ENCODE measurements at places on chromosomes 16 and 17.

DNA sequence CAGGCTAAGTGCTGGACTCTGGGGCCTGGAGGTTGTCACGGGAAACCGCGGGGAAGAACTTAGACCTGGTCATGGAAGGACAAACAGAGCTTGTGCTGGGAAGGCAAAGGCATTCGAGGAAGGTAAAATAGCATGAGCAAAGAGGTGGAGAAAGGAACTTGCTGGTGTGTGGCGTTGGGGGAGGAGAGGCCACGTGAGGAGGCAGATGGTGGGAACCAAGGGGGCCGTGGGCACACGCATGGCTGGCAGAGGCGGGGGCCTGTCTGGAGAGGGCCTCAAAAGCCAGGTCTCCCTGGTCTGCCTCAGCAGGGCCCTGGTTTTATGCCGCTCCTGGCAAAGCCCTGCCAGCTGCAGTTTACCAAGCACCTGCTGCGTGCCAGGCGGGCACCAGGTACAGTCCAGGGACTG, 15.3 kb downstream of the CORO7 start:
- DNase-seq = no peak

- DNase-seq = no peak
Measured at GRCh38 chr17:61584866-61585265, 6.2 kb downstream of the NACA2 start.

DNA sequence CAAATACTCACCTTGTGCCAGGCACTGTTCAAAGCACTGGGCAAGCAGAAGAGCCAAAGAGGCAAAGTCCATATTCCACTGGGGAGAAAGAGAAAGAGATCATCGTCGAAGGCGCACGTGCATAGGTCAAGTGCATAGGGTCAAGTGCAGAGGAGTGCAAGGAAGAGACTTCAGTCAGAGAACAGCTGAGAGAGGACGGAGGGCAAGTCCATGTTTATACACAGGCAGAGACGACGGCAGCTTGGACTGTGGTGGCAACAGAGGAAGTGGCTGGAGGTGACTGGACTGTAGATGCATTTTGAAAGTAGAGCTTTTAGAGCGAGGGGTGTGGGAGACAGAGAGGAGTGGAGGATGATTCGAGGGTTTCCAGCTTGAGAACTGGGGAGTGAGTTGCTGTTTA, 74.7 kb upstream of the SDK2 start:
- no peak for DNase-seq

DNA sequence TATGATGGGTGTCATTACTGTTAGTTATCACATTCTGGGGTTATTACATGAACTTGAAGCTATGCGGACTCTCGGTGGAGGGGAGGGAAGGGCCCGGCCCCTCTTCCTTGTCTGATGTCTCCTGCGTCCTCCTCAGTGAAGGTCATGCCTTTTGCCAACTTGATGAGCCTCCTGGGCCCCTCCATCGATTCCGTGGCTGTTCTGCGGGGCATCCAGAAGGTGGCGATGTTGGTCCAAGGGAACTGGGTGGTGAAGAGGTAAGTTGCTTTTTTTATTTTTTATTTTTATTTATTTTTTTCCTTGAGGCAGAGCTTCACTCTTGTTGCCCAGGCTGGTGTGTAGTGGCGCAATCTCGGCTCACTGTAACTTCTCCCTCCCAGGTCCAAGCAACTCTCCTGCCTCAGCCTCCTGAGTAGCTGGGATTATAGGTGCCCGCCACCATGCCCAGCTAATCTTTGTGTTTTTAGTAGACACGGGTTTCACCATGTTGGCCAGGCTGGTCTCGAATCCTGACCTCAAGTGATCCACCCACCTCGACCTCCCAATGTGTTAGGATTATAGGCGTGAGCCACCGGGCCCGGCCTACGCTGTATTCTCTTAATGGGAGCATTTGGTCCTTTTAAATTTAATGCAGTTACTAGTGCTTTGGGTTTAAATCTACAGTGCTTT, 21.6 kb downstream of the POLR3E start:
- no peak for DNase-seq

DNA sequence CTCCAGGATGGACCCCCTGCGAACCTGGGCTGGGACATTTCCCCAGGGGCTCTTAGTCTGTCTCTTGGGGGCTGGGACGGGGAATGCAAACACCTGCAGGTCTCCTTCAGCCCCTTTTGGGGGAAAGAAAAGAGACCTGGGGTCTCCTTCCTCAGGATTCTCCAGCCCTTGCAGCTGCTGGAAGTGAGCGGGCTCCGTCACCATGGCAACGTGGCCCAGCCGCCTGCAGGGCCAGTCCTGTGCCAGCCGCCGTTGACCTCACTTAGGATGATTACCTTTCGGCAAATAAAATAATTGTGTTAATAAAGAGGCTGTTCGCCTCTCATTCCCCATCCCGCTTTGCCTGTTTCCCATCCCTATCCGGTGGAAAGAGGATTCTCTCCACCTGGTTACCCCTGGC, 25.7 kb downstream of the MRM1 start:
- DNase-seq = no peak

GRCh38 chr17:57584050-57584551, 161.0 kb downstream of the CCDC182 start:
- no peak for DNase-seq

DNA sequence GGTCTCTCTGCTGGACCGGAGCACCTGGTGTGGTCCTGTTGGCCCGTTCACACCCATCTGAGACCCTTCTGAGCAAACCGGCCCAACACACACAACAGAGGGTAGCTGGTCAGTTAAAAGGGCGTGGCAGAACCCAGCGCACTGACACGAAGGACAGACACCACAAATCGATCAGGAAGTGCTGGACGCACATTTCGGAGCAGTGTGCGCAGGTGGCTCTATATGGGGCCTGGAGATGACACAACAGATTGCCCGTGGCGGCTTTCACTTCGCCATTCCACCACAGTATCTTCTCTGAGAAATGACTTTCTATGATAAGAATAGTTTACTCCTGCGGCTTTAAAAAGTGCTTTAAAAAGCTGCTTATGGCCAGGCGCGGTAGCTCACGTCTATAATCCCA, 12.5 kb downstream of the CCDC57 start:
- DNase-seq = peak; percentile 44

- DNase-seq = peak; percentile 43
Measured at GRCh38 chr17:45409659-45410076, 23.0 kb downstream of the ARHGAP27 start.

DNA sequence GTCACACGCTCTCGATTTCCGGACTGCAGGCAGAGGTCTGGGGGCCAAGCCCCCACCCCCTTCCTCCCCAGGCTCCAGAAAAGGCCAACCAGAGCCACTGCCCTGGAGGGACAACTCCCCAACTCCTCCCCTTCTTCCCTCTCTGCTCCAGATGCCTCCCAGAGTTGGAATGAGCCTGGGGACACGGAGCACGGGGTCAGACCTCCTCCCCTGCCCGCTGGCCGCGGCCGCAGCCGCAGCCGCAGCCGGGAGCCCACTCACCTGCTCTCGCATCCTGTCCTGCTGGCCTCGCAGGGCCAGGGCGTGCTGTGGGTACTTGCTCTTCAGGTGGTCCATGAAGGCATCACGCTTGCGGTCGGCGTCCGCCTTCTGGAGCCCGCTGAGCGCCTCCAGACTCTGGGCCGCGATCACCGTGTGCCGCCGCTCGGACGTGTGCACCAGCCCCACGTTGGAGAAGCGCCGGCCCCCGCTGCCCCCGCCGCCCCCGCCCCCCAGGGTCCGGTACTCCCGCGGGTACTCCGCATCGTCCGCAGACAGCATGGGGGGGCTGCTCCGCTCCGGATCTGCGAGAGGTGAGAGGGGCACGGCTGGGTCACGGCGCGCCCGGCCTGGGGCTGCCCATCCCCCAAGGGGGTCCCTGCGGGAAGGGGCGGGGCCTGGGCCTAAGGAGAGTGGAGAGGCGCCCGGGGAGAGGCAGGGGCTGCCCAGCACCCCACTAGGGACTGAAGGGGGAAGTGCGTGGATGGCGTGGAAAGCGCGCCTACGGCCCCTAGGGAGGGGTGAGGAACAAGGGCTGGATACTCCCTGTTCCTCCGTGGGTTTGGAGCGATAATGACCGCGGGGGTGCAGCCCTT, 27.3 kb downstream of the SRCIN1 start:
- no peak for DNase-seq

GRCh38 chr16:80303691-80304090, 237.1 kb upstream of the DYNLRB2 start:
- DNase-seq = no peak

- DNase-seq = peak; percentile 23
Measured at GRCh38 chr17:76383546-76384221, 725 bp upstream of the SPHK1 start.

DNA sequence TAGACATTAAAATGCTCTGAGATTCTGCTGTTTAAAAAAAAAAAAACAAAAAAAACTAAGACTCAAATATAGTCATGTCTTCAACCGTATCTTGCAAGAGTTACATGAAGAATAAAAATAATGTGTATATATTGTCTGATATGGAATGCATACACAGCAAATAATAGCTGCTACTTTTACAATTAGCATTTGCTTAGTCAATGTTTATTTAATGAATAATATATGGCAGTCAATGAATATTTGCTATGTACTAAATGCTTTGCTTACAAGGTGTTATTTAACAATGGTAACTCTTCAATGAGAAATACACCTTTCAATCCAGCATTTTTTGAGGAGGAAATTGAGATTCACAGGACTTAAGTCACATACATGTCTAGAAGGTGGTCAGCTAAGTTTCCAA, 718.8 kb upstream of the SOX9 start:
- DNase-seq = no peak

GRCh38 chr17:68600931-68601564, at the start of gene FAM20A:
Gene FAM20A (minus strand): TSS chr17:68601367. CDS start chr17:68600666, 701 bp downstream.
- DNase-seq = peak; percentile 5

DNA sequence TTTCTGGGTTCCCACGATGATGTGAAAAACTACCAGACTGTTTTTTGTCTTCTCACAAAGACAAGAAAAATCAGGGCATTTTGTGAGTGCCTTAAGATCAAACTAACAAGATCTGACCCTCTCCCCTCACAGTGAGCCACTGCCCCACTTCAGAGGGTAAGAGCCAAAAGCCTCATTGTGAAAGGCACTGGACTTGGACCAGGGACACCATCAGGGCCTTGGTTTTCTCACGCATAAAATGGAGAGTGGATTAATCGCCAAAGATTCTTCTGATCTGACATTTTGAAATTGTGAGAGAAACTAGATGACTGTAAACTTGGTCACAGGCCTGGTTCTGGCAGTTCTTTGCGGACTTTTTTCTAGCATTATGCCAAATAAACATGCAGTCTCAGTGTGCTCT, 21.0 kb upstream of the ENDOV start:
- no peak for DNase-seq

- DNase-seq = no peak
Measured at GRCh38 chr17:11736613-11737312, 138.5 kb downstream of the DNAH9 start.

DNA sequence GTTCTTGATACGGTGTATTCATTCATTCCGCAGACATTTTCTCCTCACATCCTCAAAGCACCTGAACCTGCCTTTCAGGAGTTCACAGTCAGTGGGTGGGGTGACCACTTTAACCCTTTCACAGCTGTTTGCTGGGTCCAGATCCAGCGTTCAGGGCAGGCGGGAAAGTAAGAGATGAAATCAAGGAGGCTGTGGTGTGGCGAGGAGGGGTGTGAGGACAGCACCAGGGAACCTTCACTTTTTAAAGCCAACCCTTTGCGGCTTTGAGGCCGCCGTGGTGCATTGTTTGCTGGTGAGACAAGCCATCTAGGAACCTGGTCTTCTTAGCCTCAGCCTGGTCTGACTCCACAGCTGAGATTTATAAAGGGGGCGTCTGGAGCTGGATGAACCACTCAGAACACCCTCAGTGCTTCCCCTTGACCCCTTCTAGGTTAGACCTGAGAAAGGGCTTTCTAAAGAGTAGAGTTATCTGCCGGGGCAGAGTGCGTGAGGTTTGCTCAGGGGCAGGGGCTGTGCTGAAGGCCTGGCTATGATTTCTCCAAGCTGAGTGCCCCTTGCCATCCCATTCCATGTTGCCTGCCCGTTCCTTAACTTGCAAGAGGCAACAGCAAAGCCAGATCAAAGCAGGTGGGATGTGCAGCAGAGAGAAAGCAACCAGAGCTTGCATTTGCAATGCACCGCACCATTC, 933 bp downstream of the CCR7 start:
- DNase-seq = peak; percentile 37

DNA sequence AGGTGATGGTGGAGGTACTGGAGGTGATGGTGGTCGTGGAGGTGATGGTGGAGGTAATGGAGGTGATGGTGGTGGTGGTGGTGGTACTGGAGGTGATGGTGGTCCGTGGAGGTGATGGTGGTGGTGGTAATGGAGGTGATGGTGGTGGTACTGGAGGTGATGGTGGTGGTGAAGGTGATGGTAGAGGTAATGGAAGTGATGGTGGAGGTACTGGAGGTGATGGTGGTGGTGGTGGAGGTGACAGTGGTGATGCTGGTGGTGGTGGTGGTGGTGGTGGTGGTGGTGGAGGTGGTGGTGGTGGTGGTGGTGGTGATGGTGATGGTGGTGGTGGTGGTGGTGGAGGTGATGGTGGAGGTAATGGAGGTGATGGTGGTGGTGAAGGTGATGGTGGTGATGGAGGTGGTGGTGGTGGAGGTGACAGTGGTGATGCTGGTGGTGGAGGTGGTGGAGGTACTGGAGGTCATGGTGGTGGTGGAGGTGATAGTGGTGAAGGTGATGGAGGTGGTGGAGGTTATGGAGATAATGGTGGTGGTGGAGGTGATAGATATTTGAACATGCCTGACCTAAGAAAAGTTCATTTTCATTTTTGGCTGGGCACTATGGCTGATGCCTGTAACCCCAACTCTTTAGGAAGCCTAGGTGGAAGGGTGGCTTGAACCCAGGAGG, 55.0 kb downstream of the RNF213 start:
- no peak for DNase-seq

GRCh38 chr17:81734405-81735263, 22.6 kb downstream of the SLC25A10 start:
- no peak for DNase-seq

DNA sequence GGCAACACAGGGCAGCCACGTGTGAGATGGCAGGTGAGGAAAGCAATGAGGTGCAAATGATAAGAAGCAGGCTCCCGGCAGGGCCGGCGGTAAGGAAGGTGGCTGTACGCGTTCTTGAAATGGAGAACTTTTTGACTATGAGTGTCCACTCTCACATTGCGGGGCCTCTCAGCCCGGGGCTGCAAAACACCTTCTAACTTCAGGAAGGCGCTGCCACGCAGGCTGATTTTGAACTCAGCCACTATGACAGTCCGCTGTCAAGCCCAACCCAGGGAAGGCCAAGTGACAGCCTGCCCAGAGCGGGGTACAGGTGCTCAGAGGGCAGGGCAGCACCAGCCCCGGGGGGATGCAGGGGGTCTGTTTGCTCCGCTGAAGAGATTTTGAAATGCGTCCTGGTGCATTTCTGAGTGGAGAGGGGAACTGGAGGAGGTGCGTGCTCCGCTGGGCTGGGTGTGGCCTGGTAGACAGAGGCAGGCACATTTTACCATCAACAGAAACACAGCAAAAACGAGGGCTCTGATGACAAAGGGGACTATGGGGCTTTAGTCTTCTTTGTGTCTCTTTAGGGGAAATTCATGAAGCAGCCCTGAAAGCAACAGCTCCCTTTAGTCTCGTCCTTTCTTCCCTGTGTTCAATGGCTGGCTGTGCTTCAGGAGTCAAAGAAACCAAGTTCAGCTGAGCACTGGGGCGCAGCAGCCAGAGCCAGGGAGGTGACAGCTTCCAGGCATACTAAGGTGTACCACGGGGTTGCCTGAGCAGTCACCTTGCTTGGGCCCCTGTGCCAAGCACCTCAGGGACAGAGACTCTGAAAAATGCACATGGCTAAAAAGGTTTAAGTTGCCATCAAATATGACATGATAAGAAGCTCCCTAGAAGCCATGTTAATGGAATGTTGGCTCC, 14.6 kb upstream of the SREBF1 start:
- no peak for DNase-seq

Data from T-helper 2 cell (primary cell).